Stimulated activated CD4-positive, alpha-beta T cell treated with anti-CD3 and anti-CD28 coated beads, Interleukin-12 subunit alpha, Interleukin-12 subunit beta, amount 100 ng/mL, for 4 hours (primary cell): ENCODE measurements at places on chromosomes 2 and 18.

DNA sequence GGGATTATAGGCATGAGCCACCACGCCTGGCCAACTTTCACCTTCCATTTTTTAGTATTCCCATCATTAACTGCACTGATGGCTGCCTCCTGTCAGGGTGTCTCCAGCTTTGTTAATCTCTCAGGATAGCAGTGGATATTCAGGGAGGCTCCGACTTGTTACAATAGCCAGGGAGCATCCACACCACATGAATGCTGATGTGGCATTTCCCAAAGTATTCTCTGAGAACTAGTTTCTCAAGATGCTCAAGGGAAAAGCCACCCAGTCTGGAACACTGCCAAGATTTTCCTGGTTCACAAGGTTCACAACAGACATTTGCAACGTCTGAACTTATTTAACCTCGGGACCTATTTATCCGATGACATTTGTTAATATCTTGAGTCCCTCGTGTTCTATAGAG is 33.8 kb downstream of the ZNF519 start:
- no peak for DNase-seq

DNA sequence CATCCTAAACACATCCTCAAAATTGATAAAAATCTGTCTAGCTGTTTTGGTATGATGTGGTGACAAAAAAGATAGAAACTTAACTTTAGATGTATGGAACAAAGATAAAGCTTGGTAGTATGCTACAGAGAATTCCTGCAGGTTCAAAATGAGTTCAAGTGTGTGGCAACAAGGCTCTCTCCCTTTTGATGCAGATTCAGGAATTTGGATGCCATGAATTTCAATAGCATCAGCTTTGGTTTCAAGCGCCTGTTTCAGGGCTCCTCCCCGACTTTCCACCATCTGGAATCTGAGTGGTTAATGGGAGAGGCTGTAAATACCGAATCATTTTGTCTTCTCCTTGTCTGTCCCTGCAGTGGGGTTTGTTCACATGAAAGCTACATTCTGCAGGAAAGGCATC is 180.6 kb downstream of the MTX2 start:
- no peak for DNase-seq

DNA sequence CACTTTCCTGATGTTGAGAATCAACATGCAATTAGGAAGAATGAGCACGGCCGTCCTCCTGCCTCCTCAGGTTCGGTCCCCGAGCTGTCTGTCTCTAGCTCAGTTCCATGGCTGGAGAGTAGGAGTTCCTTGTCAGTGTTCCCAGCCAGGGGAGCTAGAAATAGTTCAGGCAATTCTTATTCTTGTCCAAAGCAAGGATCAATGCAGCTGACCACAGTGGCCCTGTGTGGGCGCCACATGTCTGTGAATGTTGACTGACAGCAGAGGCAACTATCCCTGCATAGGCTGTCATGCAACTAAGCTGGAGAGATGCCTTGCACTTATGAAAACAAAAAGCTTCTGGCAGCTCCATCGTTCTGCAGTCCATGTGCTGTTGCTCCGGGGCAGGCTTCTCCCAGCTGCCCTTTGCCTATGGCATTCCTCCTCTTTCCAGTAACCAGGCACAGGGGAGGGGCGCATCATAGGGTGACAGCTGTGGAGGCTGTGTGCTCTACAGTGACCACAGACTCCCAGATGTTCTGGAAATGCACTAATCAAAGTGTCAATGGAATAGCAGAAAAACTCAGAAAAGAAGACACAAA is 58.7 kb downstream of the PDCL3 start:
- DNase-seq, result no peak

GRCh38 chr2:188466761-188467160 is 175.1 kb downstream of the GULP1 start:
- no peak for DNase-seq

- no peak for DNase-seq
Observed at GRCh38 chr2:46003903-46004473, 293.2 kb upstream of the EPAS1 start.

GRCh38 chr2:60710707-60711106 is 45.4 kb upstream of the PAPOLG start:
- no peak for DNase-seq

GRCh38 chr18:24246143-24246542 is 107.3 kb downstream of the CABYR start:
- no peak for DNase-seq

DNA sequence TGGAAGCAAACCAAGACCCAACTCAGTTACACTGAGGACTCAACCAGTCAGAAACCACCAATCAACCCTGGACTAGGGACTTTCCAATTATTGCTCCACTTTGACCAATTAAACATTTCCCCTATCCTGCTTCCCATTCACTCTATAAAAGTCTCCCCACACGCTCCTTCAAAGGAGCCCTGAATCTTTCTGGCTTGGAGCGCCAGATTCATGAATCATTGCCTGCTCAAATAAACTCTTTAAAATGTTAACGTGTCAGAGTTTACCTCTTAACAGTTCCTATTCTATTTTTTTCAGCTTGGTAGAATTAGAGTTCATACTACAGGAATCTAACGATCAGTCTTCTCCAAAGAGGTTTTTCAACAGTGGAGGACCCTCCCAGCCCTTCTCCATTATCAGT is 20.7 kb upstream of the SULT1C2 start:
- no peak for DNase-seq

DNA sequence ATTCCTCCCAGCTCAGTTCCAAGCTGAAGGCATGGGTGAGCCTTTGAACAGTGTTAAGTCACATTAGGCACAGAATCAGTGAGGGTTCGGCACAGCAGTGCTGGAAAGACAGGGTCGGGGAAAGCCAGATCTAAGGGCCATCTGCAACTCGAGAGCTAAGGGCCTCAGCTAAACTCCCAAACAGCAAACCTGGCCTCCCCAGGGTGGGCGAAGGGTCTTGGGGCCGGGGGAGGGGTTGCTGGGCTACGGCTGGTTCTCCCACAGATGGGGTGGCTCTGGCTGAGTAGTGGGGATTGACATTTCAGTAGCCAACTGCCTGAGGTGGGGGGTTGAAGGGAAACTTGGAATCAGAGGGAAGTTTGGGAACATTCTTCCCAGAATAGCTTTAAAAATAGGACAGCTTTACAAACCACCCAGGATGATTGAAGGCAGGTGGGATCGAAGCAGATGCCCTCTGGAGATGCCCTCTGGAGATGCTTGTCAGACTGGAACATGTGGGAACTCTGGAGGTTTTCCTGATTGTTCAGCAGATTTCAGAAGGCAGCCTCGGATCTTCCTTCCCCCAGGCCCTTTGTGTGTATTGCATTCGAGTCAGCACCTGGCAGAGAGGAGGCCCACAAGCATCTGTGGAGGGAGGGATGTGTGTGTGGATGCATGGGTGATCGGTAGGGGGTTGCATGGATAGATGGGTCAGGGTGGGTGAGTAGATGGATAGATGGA is 156.4 kb downstream of the SMAD7 start:
- no peak for DNase-seq

GRCh38 chr2:29323961-29324360 is 208.7 kb downstream of the CLIP4 start:
- no peak for DNase-seq
